ENCODE measurements at places on chromosomes 1 and 21. TPM values are rescaled to one million over a fixed set of nuclear protein-coding genes. Genes with fewer than 3 reads are reported as not detected.
A peak's percentile ranks its signal among the peaks of the same experiment; 100 is the strongest.

- no peak for DNase-seq
Observed at GRCh38 chr1:100862591-100862990, 32.1 kb downstream of the EXTL2 start.

DNA sequence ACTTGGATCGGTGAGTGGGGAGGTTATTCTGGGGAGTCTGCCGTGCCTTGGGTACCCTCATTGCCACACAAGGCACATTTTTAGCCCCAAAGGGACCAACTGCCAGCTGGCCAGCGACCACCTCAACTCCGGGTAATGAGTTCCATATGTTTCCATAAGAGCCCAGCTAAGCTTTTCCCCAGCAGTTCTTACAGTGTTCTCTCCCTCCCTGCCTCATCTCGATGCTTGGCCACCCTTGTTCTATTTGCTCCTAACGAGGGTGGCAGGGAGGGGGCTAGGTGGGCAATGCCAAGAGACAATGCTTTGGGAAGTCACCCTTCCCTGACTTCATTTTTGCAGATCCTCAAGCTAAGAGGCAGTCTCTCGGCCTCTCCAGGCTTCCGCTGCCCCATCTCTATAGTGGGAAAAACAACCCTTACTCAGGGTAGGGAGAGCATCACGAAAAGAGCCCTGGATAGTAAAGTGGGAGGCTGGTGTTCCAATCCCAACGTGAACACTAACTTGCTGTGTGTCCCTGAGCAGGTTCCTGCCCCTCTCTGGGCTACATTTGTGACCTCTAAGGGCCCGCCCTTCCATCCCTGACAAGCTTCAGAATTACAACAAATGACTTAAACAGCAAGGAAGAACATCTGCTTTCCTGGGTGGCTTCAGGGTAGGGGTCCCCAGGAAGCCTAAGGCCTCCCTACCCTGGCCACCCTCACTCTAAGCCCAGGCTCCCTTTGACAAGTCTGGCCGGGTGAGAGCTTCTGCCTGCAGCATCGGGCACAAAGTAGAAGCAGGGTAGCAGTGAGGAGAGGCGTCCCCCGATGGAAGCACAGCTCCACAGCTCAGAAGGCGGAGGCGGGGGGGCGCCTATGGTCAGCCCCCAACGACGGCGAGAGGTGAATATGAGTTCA, 5.8 kb downstream of the ID3 start:
- no peak for DNase-seq

GRCh38 chr1:43552813-43553212, 22.1 kb downstream of the PTPRF start:
- no peak for DNase-seq

DNA sequence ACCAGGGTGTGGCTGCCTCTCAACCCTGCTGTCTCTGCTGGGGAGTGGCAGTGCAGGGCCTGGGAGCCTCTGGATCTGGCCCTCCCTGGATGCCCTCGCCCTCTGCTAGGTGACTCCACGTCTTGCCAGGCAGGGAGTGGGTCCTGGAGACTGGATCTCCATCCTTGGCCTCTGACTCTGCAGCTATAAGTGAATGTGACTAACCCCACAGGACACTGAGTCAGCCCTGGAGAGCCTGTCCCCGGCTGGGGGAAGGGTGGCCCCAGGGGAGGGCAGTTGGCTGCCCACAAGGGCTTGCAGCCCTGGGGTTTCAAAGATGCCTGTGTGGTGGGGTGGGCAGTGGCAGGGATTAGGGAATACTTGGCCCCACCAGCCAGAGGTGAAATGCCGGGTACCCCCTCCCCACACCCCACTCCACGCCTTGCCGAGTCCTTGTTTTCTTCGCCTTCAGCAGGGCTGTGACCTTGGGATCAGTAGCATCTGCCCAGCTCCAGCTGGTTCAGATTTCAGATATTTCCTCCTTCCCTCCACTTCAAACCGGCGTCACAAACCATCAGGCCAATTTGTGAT, 1.9 kb upstream of the MYBPH start:
- DNase-seq, result no peak

DNA sequence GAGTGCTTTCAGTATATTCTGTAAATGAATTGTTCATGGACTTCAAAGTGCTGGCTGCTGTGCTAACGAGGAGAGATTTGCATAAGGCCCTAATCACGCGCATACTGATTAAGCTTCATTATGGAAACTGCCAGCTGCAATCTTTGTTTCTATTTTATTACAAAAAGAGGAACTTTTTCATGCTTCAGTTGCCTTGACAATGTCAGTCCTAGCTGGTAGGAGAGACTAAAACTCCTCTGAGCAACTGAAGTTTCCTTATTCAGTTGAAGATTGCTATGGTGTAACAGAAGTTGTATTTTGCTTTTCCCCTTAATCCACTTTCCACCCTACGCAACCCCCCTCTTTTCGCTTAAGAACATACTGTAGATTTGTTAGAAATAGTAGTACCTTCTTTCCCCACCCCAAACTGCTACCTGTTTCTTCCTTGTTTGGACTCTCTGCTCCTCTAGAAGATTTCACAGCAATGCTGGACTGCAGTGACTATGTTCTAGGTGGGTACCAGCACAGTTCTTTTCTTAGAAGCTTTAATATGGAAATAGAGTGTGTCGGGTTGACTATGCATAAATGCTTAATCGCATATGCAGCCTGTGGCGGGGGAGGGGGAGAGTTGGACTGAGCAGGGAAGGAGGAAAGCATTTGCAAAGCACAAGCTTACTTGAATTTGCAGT, 108.3 kb downstream of the POU2F1 start:
- DNase-seq, result peak; percentile 88

DNA sequence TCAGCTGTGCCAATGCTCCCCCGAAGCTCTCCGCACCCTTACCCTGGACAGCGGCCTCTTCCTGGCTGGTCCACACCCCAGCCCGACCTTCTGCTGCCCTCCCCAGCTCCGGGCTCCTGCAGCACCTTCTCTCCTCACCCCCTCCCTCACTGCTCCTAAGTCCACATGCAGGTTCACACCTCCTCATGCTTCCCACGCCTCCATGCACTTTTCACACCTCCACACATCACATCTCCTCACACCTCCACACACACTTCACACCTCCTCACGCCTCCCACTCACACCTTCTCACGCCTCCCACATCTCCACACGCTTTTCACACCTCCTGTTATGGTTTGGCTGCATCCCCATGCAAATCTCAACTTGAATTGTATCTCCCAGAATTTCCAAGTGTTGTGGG, 18.9 kb downstream of the GPR137B start:
- no peak for DNase-seq

GRCh38 chr1:228151180-228151925, 1.6 kb downstream of the GJC2 start:
- DNase-seq, result no peak

DNA sequence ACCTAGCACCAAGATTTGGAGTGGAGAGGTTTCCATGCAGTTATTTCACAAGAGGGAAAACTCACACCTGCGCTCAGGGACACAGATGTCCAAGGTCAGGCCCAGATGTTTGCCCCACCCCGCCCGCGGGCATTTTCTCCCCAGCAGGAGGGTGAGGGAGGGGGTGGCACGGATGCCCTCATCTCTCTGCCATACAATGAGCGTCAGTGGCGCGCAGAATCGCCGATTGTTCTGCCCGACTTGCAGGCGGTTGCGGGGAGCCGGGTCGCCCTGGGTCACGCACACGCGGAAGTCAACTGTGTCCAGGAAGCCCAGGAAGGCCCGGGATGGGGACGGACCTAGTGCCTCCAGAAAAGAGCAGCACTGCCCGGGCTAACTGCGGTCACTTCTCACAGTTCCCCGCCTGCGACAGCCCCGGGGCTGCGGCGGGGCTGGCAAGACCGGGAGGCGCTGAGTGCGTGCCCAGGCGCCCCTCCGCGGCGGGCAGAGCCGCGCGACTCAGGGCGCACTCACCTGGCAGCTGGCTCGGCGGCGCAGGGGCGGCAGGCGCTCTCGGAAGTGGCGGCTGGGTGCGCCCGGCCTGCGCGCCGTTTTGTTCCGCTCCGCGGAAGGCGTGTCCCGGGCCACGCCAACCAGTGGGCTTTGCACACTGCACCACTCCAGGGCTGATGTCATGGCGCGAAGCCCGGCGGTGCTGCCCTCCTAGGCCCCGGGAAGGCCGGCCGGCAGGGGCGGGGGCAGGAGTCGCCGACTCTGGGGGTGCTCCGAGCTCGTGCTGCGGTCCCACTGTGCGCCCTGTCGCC, at the start of gene CSRP1:
CSRP1 (minus strand) TSS at position 567 of the 803 bp plus-strand sequence. CDS start 10,820 bp downstream, outside the sequence.
- peak; percentile 85 for DNase-seq

GRCh38 chr1:232596666-232597303, 33.1 kb downstream of the SIPA1L2 start:
- DNase-seq, result peak; percentile 49

DNA sequence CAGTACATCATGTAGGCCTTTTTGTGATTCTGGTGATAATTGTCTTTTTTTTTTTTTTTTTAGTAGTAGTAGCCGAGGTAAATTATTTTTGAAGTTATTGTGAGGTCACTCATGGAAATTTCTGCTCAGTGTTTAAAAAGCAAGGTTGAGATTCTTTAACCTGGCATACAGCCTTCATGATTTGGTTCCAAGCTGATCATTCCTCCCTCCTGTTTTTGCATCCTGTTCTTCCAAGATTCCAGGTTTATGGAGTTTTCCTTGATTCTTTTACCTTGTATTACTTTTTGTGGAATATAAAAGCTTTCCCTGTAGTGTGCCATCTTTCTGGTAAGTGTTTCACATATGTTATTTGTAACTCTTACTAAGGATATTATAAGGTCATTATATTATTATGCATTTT, 9.1 kb downstream of the ZFYVE9 start:
- DNase-seq, result no peak

DNA sequence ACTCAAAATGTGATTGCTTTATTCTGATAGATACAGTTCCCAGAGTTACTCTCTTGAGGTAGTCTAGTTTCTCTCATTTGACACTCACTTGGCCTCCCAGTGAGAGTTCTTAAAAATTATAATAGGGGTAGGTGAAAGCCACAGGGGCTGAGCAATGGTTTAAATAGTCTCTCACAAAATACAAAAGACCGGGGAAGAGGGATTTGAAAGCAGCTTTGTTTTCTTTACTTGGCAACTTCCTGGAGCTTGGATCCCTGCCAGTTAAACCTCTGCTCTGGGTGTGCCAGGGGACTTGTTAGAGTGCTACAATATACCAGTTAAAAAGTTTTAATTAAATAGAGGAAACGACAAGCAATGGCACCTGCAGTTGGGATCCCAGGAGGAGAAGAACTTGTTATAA, 31.7 kb downstream of the OR13G1 start:
- no peak for DNase-seq

DNA sequence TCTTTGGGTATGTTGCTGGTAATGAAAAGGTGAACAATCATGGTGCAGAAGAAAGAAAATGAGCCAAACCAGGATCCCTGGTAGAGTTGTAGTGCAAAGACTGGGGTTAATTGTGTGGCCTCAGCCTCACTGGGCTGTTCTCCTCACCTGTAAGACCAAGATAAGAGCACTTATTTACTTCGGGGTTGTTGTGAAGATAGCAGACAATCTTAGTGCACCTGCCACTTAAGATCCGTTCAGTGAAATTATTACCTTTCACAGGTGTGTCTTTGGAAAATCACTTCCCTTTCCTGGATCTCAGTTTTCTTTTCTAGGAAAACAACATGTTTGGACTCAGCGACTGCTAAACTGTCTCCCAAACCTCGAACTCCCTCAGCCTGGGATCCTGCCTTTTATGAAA, 1.3 kb upstream of the FGGY start:
- peak; percentile 24 for DNase-seq

CLIC6 gene
- 0.07 TPM for total RNA-seq

ANGPTL3 gene
- not detected for total RNA-seq

NENF gene
- total RNA-seq, result 22.7 TPM

FYB2 gene
- not detected for total RNA-seq

TMCO4 gene
- 31.3 TPM for total RNA-seq

Measured in B cell (primary cell).